ENCODE measurements at places on chromosomes 16 and 17. TPM values are rescaled to one million over a fixed set of nuclear protein-coding genes. Genes with fewer than 3 reads are reported as not detected.

The CHRNE gene
- total RNA-seq, result 0.51 TPM

The SPIRE2 gene
- 3.2 TPM for total RNA-seq

The KSR1 gene
- total RNA-seq, result 7.4 TPM

The ATXN2L gene
- 48.3 TPM for total RNA-seq

The TEKT5 gene
- 0.09 TPM for total RNA-seq

The GAS7 gene
- 15.2 TPM for total RNA-seq

The CDH5 gene
- total RNA-seq, result 14.2 TPM

The TBX2 gene
- total RNA-seq, result 8.8 TPM

The TMEM94 gene
- 41.0 TPM for total RNA-seq

The SLFN12L gene
- not detected for total RNA-seq

The GNG13 gene
- not detected for total RNA-seq

The KRTAP2-1 gene
- total RNA-seq, result not detected

The ACAP1 gene
- total RNA-seq, result not detected

The CIITA gene
- total RNA-seq, result 0.35 TPM

The OR4D1 gene
- not detected for total RNA-seq

The ABCA8 gene
- 58.8 TPM for total RNA-seq

The COX6A2 gene
- not detected for total RNA-seq

The KRTAP4-3 gene
- total RNA-seq, result not detected

The RNF157 gene
- 0.12 TPM for total RNA-seq

The SOX15 gene
- 0.85 TPM for total RNA-seq

The CRHR1 gene
- not detected for total RNA-seq

Data from pericardium fibroblast (primary cell).